Stimulated activated CD8-positive, alpha-beta memory T cell treated with anti-CD3 and anti-CD28 coated beads, Interleukin-7, amount 100 ng/mL, for 1 hour (primary cell): ENCODE measurements at places on chromosomes 2 and 18.

GRCh38 chr2:117470311-117471095, 344.0 kb upstream of the DDX18 start:
- DNase-seq: no peak

GRCh38 chr18:43277164-43277600, at the start of gene SYT4:
Gene SYT4, minus strand, starts transcription at chr18:43277490. Its CDS starts 209 bp downstream, at chr18:43277281.
- no peak for DNase-seq

GRCh38 chr18:31977270-31977872, 34.4 kb upstream of the TRAPPC8 start:
- DNase-seq: no peak

GRCh38 chr2:201642086-201642578, 1.2 kb downstream of the TMEM237 start:
- DNase-seq: no peak

DNA sequence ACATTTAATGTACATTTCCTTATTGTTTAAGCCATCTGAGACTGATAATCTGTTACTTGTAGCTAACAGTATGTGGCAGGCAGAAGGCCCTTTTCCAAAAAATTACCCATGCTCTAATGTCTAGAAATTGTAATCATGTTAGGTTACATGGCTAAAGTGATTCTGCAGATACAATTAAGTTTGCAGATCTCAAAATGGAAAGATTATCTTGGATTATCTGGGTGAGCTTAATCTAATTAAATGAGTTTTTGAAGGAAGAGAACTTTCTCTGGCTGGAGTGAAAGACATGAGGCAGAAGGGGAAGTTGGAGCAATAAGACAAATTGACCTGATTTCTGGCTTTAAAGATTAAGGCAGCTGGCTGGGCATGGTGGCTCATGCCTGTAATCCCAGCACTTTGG, 76.3 kb downstream of the MBD2 start:
- DNase-seq: no peak

- DNase-seq: no peak
These were observed 46.4 kb upstream of the REEP1 start for GRCh38 chr2:86383844-86384243.

GRCh38 chr2:68837861-68838341, 33.3 kb downstream of the BMP10 start:
- DNase-seq: no peak

DNA sequence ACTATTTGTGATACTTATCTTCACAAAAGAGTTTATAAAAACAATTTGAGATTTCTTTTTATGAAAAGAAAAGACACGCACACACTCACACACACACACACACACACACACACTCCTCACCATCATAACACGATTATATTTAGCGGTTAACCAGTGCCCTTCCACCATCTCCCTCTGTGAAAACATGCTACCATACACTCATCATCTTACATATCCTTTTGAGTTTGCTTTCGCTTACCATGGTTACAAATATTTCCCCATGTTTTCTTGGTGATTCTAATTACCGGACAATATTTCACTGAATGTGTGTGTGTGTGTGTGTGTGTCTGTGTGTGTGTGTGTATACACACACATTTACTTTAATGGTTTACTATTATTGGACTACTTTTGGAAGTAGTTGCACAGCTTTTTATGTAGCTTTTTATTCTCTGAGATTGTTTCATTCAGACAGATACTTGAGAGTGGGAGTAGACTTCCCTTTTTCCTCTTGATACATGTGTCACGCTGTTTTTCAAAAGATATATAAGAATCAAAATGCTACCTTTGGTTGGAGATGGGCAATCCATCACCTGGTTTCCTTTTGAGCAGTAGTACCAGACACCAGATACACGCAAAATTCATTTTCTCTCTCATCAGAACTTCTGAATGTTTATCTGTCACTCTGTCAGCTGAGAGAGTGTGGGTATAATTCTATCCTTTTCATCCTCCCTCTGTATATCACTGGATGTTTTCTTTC, 138.1 kb downstream of the SETBP1 start:
- DNase-seq: no peak

DNA sequence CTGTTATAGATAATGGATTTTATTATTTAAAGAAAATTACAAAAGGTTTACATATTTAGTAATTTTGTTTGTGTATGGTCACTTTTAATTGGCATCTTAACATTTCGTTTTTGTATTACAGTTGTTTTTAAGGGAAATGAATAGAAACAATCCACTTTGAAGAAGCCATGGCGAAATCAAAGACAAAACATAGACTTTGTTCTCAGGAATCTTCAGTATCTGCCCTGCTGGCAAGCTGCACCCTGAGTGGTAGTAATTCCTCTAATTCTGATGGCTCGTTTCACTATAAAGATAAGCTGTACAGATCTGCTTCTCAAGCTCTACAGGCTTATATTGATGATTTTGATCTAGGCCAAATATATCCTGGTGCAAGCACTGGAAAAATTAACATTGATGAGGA, 2.7 kb downstream of the C18orf54 start:
- DNase-seq: no peak

- no peak for DNase-seq
These were observed 16.1 kb downstream of the MOCOS start for GRCh38 chr18:36203360-36203895.

- no peak for DNase-seq
These were observed 206.5 kb upstream of the TCF4 start for GRCh38 chr18:55794288-55795052.

- DNase-seq: no peak
These were observed 14.8 kb upstream of the MTERF4 start for GRCh38 chr2:241116606-241117560.

GRCh38 chr18:8835521-8835953, 130.2 kb downstream of the MTCL1 start:
- DNase-seq: no peak

GRCh38 chr2:220670511-220670910, 901.6 kb downstream of the EPHA4 start:
- no peak for DNase-seq

DNA sequence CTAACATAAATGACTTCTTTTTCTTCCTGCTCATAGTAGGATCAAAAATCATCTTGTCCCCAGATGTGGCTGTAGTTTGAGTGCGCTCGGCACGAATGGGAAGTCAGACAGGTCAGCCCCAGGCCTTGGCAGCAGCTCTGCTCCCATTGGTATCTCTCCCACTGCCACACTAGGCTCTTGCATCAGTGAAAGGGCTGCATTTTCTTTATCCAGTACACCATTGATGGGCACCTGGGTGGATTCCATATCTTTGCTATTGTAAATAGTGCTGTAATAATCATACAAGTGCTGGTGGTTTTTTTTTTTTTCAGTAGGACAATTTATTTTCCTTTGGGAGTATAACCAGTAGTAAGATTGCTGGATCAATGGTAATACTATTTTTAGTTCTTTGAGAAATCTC, 865.5 kb downstream of the CCDC85A start:
- DNase-seq: no peak

DNA sequence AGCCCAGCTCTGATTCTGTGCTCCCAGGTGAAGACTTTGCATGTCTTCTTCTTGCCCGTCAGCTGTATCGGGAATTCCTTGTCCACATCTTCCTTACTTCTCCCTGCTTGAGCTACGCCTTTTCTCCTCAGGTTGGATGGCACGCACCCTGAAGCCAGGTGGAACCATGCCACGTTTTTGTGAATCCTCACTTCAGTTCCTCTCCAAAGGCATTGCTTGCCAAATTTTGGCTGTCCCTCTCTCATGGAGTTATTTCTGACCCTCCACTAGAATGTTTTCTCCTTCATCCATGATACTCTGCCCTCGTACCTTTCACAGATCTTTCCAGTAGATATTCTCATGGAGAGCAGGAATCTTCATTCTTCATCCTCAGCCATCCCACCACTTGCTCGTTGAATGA, 20.2 kb downstream of the ZCCHC2 start:
- DNase-seq: no peak

DNA sequence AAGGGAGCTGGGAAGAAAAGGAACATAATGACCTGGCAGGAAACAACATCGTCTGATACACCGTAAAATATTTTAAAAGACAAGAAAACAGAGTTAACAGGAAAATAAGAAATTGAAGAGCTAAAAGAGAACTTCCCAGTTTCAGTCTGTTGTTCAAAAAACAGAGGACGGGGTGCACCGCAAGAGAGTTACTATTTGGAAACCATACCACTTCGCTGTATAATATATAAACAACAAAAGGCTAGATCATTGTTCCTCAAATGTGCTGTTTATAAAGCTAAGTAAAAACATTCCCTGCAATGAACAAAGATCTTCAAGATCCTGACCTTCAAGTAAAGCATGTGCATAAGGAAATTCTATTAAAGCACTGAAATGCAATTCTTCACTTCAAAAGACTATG, 2.1 kb downstream of the PPP3R1 start:
- DNase-seq: no peak

DNA sequence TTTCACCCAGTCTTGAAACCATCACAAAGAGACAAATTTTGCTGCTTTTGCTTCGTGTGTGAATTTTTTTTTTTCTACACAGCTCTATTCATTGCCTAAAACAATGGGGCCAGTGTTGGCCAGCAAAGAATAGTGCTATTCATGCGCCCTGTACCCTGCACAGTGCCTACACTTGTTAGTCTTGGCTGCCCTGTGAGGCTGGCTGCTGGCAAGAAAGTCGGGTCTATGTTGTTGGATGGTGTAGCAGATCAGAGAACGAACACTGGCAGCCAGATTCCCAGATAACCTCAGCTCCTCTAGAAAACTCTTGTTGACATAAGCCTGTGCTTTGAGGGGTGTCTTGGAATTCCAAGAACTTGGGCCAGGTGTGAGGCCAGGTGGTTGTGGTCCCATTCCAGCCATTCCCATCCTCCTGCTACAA, 455.7 kb upstream of the TCF4 start:
- DNase-seq: no peak

GRCh38 chr2:134586326-134586965, 132.4 kb downstream of the TMEM163 start:
- no peak for DNase-seq

- no peak for DNase-seq
These were observed 1342.0 kb upstream of the ZEB2 start for GRCh38 chr2:145861940-145862339.

GRCh38 chr2:180208841-180209240, 201.7 kb upstream of the CWC22 start:
- DNase-seq: no peak

DNA sequence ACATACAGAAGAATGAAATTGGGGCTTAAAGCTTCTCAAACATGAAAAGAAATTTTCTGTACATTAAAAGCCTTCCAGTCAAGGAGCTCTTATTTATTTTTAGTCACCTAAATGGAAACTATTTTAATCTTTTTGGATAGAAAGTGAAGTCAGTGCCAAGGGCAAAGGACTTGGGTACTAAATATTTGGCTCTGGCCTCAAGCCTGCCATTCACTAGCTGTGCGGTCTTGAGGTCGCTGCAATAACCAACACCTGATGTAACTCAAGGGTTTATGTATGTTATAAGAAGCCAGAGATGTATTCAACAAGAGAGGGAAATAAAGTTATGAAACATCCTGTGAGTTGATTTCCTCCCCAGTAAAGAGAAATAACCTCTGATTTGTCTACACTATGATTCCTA, 49.5 kb upstream of the LRATD1 start:
- DNase-seq: no peak

DNA sequence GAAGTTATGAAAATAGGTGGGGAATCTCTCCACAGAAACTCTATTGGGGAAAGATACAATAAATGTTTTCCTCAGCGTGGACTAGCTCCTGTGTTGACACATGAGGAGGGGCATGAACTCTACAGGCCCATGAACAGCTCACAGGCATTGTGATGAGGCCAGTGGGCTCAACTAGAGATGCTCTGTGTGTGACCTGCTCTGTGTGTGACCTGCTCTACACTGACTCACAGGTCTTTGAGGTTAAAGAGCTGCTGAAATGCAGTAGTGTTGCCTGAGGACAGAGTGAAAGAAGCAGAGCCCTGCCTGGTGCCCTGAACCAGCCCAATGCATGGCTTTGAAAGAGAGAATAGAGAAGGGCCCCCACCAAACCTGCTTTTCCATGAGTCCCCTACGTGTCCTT, 117.6 kb downstream of the MCFD2 start:
- DNase-seq: no peak

- no peak for DNase-seq
These were observed 231.6 kb upstream of the ERBB4 start for GRCh38 chr2:212770240-212770639.

DNA sequence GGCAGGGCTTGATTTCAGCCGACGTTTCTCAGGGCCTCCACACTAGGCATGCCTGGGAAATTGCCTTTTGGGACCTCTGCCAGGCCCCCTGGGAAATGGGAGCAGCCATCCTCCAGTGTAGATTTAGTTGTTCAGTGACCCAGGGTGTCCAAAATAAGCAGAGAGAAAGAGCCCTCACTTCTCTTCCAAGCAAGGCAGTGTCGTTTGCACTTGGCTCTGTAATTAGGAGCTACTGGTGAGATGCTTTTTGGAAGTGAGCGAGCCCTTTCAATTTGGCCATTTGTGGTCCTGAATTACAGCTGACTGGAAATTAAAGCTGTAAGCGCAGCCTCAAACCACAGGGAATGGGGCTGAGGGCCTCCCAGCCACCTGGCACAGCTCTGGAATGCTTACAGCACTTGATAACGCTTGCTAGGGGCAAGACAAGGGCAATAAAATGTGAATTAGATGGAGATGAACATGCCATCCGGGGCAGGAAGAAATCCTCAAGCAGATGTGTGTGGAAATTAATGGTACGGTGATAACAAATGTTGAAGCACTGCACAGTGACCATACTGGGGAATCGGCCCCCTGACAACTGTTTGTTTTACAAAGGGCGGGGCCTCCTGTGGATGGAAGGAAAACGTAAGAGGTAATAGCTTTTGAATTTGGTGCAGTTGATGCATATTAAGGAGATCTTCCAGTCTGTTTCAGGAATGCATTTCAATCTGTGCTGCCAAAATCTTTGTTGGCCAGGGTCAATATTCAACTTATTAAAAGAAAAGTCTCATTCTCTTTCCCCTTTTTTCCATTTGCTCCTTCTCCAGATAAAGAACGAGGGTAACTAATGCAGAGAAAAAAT, 173.1 kb downstream of the UXS1 start:
- no peak for DNase-seq

- DNase-seq: no peak
These were observed 57.7 kb upstream of the MAP4K3 start for GRCh38 chr2:39494784-39495251.

GRCh38 chr2:70510313-70510712, 43.3 kb downstream of the TGFA start:
- DNase-seq: no peak

DNA sequence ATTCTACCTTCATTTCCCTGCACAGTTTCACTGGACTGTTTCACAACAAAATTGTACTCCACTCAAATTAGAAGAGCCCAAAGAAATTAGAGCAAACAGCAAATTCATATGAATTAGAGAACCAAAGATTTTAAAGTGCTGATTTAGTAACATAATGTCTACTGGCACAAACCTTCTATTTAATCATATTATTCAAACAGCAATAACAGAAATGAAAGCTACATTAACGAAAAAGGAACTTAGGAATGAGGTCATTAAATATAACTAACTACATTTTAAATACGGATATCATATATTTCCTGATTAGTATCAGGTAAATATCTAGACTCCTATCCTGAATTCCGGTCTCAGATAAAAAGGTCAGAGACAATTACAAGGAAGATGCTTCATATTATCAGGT, 5.1 kb downstream of the C18orf32 start:
- no peak for DNase-seq

- no peak for DNase-seq
These were observed 134.4 kb downstream of the OSR1 start for GRCh38 chr2:19224011-19224410.
